Activated CD4-positive, alpha-beta T cell treated with anti-CD3 and anti-CD28 coated beads for 24 hours (primary cell): ENCODE measurements at places on chromosomes 13 and 19.
A peak's percentile ranks its signal among the peaks of the same experiment; 100 is the strongest.

- no peak for DNase-seq
Observed at GRCh38 chr13:104898484-104898883, 1637.0 kb downstream of the EFNB2 start.

- DNase-seq, result peak; percentile 63
Observed at GRCh38 chr19:4730740-4731171, 7.1 kb upstream of the DPP9 start.

DNA sequence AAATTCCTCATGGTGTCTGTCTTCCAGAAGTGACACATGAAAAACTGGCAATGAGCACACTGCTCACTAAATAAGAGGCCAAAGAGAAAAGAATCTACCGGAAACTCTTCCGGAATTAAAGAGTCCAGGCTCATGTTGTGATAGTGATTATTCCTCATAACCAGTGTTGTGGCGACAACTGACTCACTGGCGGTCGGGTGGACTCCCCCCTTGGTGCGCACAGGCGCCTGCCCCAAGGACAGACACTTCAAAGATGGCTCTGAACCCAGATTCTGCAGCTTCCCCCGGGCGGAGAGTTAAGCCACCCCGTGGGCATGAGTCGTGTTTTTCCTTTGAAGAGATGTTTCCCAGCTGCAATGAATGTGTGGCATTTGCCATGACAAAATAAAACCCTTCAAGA lies 10.3 kb downstream of the IL17D start:
- DNase-seq, result no peak

GRCh38 chr13:42594481-42595252 lies 20.7 kb downstream of the TNFSF11 start:
- DNase-seq, result peak; percentile 25

- no peak for DNase-seq
Observed at GRCh38 chr19:55591555-55591954, 7.8 kb downstream of the FIZ1 start.

DNA sequence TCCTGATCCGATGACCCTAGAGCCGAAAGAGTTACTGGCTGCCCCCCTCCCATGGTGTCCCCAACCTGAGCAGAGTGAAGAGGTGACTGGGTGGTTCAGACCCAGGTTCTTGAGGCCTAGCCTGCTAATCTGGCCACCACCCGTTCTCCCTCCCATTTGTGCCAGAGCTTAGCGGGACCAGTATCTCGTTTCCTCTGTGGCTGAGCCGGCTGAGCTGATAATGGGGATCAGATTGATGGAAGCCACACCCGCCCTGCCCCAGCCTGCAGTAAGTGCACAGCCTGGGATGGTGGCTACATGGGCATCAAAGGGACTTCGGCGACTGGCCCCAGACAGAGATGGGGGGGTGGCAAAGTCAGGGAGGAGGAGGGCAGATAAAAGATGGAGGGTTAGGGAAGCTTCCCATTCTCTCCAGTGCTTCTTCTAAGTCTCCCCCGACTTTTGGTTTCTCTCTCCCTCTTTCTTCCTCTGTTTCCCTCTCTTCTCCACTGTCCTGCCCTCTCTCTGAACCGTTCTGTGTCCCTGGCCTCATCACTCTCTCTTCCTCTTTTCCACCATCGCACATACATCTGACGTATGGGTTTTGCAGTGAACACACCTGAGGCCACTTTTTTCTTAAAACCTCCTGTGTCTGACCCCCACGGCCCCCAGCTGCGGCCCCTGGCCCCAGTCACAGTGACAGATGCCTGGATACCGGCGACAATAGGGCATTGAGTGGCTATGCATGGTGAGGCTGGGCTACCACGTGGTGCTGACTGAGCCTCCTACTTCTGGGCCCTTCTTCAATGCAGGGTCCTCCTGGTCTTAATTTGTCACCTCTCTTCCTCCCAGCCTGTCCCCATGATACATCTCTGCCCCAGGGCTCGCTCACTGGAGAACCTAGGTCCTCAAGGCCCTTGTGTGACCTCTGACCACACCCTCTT lies 2.4 kb downstream of the ELAVL3 start:
- no peak for DNase-seq

GRCh38 chr19:23917856-23918255 lies 3.2 kb downstream of the ZNF726 start:
- DNase-seq, result no peak

DNA sequence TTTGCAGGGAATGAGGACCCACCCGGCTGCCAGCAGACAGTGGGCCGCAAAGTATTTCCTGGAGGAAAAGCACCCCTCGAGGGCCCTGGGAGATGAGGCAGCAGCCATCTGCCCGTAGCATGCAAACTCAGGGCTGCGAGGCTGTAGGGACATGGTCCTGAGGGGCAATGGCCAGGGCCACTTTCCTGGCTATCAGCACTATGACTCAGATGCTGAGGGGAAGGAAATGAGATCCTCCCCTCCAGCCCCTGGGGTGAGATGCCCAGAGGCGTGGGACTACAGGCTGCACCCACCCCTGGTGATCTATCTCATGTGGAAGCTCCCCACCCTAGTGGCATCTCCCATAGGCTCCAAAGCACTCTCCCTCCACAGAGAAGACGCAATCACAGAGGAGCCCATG lies 80.1 kb downstream of the SLC7A1 start:
- DNase-seq, result no peak

DNA sequence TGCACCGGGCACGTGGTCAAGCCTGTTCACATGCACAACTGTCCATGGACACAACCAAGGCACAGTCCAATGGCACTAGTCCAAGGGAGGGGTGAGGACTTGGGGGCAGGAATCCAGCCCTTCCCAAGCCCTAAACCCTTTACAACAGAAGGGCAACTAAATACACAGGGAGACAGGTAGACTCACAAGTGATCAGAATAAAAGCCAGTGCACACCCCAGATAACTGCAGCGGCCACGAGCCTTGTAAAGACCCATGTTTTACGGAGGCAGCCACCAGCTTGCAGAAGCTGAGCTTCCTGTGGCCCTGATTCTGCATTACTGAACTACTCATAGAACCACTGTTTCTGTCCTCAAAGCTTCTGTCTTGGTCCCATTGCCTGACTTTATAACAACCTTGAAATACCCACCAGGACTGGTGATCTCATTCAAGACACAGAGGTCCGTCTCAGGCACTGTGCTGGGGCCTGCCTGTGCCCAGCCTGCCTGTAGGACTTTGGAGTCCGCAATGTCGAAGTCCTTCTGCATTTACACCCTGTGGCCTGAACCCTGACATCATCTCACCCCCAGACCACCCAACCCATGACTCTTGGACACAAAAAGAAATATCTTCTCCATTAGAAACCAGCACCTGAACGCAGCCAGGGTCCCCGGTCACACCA lies 181.2 kb downstream of the COL4A1 start:
- no peak for DNase-seq

DNA sequence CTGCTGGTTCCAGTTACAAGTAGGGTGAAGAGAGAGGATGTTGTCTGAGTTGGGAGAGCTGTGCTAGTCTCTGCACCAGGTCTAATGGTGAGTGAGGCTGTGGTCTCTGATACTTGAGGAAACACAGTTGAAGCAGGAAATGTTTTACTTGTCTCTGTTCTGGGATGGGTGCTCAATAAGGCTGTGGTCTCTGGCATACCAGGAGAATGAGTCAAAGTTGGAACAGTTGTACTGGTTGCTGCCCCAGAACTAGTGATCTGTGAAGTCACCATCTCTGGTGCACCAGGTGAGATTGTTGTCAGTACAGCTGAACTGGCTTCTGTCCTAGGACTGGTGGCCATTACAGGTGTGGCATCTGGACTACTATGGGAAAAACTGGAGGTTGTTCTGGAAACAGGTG lies 74.7 kb downstream of the MUC16 start:
- no peak for DNase-seq

- no peak for DNase-seq
Observed at GRCh38 chr19:43504426-43505185, at the start of gene PHLDB3. PHLDB3 (minus strand) TSS chr19:43504746; CDS start chr19:43504118, 628 bp downstream.

DNA sequence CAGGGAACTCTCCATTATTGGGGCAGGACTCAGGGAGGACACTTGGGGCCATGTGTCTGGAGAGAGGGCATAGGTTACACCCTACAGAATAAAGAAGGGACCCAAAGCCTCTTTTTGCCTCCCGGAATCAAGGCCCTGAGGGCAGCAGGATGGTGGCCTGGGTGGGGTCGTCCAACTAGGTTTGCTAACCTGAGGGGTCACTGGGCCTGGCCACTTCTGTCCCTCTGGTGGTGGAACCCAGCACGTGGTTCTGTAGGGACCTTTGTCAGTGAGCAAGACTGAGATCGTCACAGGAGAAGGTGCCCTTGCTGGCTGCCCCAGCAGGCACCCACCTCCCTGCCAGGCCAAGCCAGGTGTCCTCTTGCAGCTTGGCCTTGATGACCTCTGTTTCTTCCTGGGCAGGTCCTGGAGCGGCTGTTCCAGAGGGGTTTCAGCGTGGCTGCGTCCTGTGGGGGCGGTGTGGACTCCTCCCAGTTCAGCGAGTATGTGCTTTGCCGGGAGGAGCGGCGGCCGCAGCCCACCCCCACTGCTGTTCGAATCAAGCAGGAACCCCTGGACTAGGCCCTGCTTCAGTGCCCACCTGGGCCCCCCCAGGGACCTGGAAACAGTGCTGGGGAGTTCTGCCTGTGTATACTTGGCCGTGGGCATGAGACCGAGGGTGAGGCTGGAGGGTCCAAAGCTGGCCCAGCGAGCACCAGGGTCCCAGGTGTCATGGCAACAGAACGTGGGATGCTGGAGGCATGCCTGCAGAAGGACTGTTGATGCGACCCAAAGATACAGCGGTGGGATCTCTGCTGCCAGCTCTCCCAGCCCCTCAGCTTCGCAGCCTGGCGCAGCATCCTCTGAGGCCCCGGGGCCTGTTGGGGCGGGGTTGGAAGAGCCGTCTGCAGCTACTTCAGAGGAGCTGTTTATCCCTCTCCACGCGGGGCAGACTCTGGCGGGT lies 16.0 kb downstream of the KCTD15 start:
- no peak for DNase-seq

GRCh38 chr13:102017248-102017647 lies 384.6 kb downstream of the FGF14 start:
- DNase-seq, result no peak

- no peak for DNase-seq
Observed at GRCh38 chr13:100825557-100825956, 151.0 kb upstream of the TMTC4 start.

- DNase-seq, result no peak
Observed at GRCh38 chr13:48246102-48246501, 13.1 kb downstream of the ITM2B start.
